ENCODE measurements at places on chromosomes 3 and 15.
A peak's percentile ranks its signal among the peaks of the same experiment; 100 is the strongest.

GRCh38 chr3:45180051-45180450 is 33.9 kb upstream of the CDCP1 start:
- no peak for DNase-seq

DNA sequence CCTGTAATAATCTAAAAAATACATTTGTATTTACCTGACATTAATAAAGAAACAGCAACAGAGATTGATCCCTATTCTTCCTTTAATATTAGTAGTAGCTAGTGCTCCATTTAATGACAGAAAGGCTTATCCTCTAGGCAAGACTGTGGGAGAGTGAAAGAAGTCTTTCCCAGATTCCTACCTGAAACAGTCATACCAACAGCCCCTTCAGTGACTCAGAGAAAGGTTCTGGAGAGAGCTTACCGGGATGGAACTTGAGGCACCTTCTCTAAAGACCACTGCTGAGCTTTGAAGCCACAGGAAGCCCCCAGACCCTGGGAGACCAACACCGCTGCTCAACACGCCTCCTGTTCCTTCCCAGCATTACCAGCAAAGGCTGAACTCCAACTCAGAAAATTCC is 66.9 kb upstream of the FGF12 start:
- DNase-seq = no peak

GRCh38 chr3:25897019-25897418 is 107.1 kb downstream of the OXSM start:
- DNase-seq = no peak

GRCh38 chr3:72011485-72011884 is 226.5 kb upstream of the PROK2 start:
- DNase-seq = no peak

- no peak for DNase-seq
Observed at GRCh38 chr15:67836134-67836455, 3.8 kb downstream of the RNU6-1 start.

- DNase-seq = no peak
Observed at GRCh38 chr15:95215017-95215416, 983.7 kb downstream of the MCTP2 start.

DNA sequence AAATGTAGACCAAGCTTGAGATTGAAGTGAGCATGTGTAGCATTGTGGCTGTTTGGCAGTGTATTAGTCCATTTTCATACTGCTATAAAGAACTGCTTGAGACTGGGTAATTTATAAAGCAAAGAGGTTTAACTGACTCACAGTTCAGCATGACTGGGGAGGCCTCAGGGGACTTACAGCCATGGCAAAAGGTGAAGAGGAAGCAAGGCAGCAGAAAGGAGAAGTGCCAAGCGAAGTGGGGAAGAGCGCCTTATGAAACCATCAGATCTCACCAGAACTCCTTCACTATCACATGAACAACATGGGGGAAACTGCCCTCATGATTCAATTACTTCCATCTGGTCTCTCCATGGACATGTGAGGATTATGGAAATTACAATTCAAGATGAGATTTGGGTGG is 8.6 kb upstream of the CERS3 start:
- no peak for DNase-seq

DNA sequence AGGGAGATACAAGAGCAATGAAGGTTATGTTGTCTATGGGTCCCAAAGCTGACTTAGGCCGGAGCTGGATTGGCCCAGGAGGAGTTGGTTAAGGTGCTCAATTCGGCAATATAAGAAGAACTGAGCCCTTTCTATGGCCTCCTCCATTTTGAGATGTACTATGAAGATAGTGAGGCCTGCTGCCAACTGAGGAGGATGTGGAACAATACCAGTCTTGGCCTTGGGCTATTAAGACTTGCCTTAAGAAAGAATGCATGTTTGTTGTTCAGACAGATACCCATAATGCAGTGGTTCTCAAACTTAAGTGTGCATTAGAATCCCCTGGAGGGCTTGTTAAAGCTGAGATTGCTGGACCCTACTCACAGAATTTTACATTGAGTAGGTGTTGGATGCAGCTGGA is 24.4 kb upstream of the LEKR1 start:
- no peak for DNase-seq

DNA sequence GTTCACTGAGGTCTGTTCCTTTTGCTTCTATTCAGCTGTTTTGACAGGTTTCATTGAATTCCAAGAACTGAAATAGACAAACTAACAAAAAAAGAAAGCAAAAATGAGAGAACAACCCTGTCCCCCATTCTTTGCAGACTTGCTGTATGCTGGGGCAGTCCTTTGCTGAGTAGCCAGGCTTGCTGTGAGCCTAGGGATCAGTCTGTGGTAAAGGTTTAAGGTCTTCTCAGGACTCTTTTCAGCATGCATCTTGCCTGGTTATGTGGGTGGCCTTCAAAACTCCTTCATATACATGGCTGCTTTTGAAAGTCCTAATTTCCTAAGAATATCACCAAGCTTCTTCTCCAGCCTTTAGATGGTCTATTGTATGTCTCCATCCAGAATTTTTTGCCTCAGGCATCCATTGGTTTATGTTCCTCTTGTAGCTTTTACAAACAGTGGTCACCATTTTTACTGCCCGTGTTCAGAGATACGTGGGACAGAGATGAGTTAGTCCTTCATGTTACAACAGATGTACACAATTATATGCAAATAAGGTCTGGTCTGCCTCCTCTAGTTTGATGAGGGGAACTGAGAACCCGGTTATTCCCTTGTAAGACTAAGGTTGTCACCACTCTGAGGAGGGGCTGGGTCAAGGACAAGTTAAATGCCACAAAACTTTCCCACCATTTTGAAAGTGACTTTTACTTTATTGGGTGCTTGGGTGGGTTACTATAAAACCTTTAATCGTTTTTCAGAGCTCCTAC is 41.4 kb downstream of the SACM1L start:
- DNase-seq = no peak

- no peak for DNase-seq
Observed at GRCh38 chr15:57035664-57036063, 117.2 kb downstream of the TCF12 start.

GRCh38 chr3:129050556-129051295 is 9.9 kb upstream of the GP9 start:
- DNase-seq = no peak

DNA sequence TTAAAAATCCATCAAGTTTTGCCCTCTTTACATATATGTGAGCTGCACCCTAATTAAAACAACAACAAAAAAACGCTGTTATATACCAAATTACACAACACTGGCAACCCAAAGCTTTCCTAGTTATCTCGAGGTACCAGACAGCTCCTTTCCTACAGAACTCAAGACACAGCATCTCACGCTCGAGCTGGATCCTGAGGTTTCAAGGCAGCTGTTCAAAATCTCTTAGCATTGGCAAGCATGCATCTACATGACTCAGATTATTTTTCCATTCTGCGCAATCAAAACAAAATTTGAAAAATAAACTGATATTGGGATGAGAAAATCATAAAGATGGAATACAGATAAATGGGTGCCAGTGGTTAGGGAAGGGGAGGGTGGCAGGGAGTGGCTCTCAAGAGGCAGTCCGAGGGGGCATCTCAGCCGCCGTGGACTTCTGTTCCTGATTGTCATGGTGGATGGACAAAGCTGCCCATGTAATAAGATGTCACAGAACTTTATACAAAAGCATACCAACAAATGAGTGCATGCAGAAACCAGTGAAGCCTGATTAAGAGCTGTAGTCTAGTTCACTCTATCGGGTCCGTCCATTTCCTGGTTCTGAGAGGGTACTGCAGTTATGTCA is 91.5 kb downstream of the ADAMTS17 start:
- no peak for DNase-seq

DNA sequence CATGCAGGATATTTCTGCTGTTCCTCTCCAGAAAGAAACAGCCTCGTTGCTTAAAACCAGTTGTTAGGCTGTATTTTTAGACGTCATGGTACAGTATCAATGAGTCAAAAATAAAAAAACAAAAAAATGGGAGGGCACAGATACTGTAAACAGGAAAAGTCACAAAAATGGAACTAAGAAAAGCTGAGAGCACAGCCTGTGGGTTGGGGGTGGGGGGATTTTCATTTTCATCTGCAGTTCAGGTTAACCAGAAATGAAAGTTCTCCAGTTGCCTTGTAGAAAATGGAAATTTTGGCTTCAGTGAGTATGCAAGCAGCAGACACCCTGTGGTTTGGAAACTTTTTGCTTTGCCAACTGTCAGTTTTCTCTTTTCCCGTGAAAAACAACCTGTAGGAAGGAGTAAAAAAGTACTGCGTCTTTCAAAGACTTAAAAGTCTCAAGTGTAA is 59.0 kb downstream of the FRMD4B start:
- DNase-seq = no peak

- no peak for DNase-seq
Observed at GRCh38 chr3:185754920-185755319, 69.9 kb downstream of the IGF2BP2 start.

- no peak for DNase-seq
Observed at GRCh38 chr15:74937272-74937589, 642 bp downstream of the COX5A start.

DNA sequence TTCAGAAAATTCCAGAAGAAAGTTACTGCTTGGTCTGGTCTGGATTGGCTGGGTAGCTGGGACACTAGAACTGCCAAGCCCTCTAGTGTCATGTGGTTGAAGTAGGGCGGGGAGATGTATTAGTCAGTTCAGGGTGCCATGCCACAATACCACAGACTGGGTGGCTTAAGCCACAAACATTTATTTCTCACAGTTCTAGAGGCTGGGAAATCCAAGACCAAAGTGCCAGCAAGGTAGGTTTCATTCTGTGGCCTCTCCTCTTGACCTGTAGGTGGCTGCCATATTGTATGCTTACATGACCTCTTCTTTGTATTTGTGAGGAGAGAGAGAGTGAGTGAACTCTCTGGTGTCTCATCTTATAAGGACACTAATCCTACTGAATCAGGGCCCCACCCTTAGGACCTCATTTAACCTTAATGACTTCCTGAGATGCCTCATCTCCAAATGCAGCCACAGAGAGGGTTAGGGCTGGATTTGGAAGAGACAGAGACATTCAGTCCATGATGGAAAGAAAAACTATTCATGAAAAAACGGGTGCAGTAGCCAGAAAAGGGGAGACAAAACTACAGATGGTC is 18.1 kb upstream of the ZSCAN2 start:
- DNase-seq = no peak

DNA sequence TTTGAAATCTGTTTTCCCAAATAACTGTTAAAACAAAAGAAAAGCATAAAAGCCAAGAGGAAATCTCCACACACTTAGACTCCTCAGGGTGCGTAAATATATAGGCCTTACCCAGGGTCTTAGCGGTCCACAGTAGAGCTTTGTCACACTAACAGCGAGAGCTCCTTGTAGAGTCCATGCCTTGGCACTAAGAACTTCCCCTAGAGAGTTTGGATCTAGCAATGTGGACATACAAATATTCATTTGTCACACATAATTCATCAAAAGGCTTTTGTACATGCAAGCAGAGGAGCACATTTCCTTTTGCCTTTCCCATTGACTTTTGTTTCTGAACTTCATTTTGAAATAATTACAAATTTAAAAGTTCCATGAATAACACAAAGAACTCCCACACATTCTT is 11.0 kb upstream of the SLMAP start:
- no peak for DNase-seq

GRCh38 chr3:18027161-18027939 is 284.9 kb upstream of the TBC1D5 start:
- DNase-seq = no peak

GRCh38 chr15:59295261-59296001 is 77.2 kb downstream of the MYO1E start:
- peak; percentile 47 for DNase-seq

DNA sequence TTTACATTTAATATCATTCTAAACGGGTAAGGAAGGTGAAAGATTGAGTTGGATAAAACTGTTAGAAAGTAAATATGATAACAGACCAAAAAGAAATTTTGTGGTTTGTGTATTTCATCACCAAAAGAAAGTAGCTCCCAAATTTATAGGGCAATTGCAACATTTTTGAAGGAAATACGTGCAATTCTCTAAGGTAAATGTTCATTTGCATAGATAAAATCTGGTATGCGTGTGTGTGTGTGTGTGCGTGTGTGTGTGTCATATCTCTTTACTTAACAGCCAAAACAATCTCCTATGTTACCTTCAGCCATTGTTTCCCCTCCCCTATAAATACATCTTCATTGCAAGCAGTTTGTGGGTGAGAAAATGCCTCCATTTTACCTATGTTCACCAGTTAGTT is 208.4 kb downstream of the TNIK start:
- no peak for DNase-seq

- DNase-seq = no peak
Observed at GRCh38 chr3:178705925-178706324, 169.7 kb downstream of the KCNMB2 start.

- no peak for DNase-seq
Observed at GRCh38 chr3:144643771-144644198, 672.2 kb downstream of the DIPK2A start.

DNA sequence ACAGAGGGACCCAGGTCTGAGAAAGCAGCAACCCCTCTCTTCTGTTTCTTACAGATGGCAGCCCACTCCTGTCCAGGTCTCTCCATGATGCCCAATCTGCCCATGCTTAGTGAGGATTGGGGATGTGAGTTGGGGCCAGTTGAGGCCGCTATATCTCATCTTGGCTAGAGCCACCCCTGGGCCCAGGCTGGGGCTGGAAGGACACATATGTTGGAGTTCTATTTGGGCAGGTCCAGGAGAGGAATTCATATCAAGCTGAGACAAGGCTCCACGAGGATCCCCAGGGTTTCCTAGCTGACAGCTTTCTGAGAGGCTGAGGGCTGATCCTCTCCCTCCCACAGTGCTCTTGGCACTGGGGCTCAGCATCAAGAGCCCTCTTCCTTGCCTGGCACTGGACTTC is 11.4 kb downstream of the TGM5 start:
- DNase-seq = no peak

GRCh38 chr3:69389520-69390248 is 3.8 kb upstream of the FRMD4B start:
- DNase-seq = no peak

- DNase-seq = no peak
Observed at GRCh38 chr15:89743594-89743993, 7.5 kb downstream of the MESP1 start.

- no peak for DNase-seq
Observed at GRCh38 chr3:25724948-25725645, 58.1 kb downstream of the NGLY1 start.

GRCh38 chr3:139588450-139588849 is 48.9 kb upstream of the RBP1 start:
- peak; percentile 77 for DNase-seq

DNA sequence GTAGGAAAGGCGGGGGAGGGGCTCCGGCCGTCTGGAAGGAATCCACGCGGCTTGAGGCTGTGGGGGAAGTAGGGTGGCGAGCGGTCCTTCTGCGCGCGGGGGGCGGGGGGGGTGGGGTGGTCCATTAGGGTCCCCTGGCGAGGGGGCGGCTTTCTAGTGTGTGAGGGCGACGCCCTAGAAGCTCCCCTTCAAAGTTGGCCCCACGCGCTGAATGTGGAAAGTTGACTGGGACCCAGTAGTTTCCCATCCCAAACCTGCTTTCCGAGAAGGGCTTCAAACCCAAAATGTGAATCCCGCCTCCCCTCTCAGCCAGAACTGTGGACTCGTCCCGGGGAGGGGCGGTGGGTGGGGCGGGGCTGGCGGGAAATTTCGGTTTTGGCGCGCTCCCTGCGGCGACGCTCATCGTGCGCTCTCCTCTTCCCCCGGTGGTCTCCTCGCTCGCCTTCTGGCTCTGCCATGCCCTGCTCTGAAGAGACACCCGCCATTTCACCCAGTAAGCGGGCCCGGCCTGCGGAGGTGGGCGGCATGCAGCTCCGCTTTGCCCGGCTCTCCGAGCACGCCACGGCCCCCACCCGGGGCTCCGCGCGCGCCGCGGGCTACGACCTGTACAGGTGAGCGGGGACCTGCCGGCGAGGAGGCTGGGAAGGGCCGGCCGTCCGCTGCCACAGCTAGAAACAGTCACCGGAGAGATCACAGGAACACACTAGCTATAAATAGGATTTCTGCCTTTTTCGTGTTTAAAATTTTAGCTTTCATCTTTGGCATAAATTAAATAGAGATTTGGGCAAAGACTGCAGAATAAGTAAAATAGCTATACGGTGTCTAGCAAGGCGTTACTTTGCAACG is 790 bp downstream of the DUT start:
- peak; percentile 65 for DNase-seq

Measured in NCI-H1436 (cell line).